ENCODE measurements at places on chromosomes 3 and 15. TPM values are rescaled to one million over a fixed set of nuclear protein-coding genes. Genes with fewer than 3 reads are reported as not detected.
A peak's percentile ranks its signal among the peaks of the same experiment; 100 is the strongest.

DNA sequence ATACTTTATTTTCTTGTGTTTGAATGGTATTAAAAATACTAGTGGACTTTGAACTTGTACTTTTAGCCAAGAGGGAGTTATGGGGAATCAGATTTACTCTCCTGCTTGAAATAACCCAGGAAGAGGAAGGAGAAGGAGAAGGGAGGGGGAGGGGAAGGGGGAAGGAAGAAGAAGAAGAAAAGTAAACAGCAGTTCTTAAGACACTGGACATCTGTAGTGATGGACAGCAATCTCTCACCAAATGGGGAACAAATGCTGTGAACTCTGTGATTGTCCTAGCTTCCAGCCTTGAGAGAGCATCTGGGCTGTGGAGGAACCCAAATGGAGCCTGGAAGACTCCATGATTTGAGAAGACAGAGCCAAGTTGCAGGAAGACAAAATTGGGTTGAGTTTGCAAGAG is 52.0 kb downstream of the VPS8 start:
- DNase-seq = no peak

- DNase-seq = no peak
These were observed 732.6 kb downstream of the ROBO2 start for GRCh38 chr3:77772459-77772858.

VEPH1 gene
- polyA plus RNA-seq = 58.9 TPM

GRCh38 chr15:36301947-36302346 is 277.5 kb upstream of the CDIN1 start:
- DNase-seq = no peak

OR5K2 gene
- not detected for polyA plus RNA-seq

AHSG gene
- polyA plus RNA-seq = 2.2 TPM

DNA sequence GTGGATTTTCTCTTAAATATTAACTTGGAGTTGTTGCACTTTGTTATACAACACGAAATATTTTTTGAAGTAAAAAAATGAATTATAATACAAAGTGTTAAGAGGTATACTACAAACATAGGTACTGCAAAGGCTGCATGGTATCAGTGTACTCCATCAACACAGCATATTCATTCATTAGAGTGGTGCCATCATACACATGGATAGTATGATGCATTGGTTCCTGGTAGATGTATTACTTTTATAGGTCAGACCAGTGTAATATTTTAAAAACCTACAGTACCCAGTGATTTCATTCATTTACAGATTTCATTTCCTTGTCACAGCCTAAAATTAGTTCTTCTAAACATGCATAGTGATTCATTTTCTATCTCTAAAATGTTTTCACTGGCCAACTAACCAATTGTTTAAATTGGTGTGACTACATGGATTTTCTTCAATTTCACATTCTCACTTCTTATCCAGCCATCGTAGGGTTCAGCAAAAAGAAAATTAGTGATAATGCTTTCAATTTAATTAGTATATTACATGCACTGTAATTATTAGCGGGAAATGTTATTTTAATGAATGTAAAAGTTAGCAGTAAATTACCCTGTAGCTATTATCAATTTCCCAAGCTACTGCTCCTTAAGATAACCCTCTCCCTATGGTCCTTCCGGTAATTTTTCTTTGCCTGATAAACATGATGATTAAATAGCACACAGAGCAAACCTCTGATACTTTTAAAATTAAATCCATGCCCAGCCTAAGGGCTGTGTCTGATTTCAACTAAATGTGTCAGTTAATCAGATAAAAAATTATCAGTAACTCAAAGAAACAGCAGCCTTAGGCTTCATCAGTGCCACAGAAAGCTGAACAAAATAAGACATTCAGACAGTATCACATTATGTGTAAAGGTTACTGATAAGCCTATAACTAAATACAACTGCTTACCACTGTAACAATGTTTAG is 68.4 kb downstream of the DPH6 start:
- no peak for DNase-seq

GRCh38 chr3:167913219-167913835 is 177.8 kb downstream of the SERPINI1 start:
- DNase-seq = no peak

- DNase-seq = no peak
These were observed 33.7 kb upstream of the ALCAM start for GRCh38 chr3:105332961-105333360.

DNA sequence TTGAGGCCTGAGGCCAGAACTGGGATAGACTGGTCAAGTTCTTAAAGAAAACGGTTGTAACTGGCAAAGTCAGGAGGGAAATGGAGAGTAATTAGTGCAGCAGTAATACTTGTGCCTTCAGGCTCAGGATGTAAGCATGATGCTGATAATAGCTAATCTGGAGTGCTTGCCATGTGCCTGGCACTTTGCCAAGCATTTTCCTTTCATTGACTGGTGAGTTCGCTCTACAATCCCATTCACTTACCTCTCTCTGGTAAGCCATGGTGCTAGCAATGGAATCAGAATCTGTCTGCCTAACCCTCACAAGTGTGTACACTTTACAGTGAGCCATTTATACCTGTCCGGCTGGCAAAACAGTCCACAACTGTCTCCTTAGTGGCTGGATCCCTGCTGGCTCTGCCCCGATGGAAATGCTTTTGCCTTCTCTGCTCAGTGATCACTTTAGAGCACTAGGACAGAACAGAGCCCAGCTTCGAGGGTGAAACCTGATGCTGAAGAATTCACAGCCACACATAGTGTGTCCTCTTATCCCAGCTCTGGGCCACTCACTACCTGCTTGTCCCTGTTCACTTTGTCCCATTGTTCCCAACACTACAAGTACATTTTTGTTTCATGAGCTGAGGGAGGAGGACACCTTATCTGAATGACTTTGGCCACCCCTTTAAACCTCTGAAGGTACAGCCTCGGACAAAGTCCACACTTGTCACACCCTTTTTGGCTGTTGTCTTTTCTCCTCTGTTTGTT is 10.3 kb downstream of the CHP1 start:
- peak; percentile 60 for DNase-seq

DNA sequence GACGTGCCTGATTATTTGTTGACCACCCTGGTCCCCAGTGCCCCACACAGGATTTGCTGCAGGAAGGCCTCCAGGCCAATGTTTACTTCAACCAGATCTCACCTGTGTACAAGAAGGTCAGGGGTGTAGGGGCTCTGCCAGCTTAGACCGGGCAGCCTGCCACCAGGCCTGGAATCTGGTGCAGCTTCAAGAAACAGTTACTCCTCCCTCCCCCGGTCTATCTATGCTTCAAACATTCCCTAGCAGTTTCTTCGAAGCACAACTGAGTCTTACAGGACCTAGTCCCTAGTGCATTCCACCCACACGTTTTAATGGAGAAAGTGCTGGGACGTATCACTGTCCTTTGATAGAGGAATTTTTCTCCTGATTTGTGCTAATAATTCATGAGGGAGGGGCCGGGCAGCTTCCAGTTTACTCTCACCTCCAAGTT is 8.0 kb downstream of the SH3BP5 start:
- no peak for DNase-seq

PPP1R2 gene
- polyA plus RNA-seq = 60.6 TPM

GRCh38 chr15:41853831-41854230 is 15.2 kb downstream of the PLA2G4B start:
- DNase-seq = no peak

GRCh38 chr3:134619884-134620445 is 30.9 kb downstream of the KY start:
- DNase-seq = no peak

DNA sequence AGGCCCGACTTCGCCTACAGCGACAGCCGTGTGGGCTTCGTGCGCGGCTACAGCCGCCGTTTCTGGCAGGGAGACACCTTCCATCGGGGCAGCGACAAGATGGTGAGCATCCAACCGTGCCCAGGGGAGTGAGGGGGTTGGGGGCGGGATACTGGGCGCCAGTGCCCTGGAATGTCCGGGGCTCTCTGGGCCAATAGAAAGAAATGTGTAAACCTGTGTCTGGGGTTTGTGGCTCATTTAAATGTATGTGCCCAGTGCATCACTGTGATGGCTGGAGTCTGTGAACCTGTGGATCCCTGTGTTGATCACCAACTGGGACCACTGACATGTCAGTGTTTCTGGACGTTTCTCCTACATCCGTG is 423 bp downstream of the CHAC1 start:
- no peak for DNase-seq

DNA sequence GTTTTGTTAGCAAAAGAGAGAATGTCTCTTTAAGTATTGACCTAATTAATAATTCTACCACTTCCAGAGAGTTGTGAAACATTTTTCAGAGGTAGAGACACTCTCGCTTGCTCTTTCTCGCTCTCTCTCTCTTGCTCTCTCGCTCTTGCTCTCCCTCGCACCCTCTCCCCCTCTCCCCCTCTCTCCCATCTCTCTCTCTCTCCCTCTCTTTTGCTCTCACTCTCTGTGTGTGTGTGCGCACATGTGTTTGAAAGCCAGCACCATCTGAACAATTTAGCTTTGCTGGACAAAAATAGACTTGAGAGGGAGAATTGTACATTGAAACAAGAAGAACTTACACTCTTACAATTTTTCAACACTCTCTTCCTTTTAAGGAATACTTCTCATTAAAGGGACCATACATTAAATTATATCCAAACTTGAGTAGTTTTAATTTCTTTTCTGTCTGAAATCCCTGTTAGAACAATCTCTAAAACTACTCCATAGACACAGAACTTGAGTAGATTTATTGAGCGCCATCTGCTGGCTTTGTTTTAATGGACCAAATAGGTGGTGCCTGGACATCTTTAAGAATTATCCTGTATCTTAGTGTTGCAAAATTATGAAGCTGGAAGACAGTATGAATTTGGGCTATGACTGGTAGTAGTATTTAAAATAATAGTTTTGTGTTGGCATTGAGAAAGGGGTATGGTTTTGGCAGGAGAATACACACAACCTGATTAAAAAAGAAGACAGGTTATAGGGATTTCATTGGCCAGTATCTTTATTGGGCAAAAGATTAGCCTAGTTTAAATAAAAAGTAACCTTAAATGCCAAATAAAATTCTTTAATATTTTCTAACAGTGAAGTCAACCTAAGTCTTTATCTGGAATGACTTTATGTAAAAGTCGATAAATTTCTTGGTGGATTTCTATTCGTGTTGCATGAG is 124.6 kb downstream of the AKAP13 start:
- DNase-seq = no peak

LRRC31 gene
- 0.33 TPM for polyA plus RNA-seq

- no peak for DNase-seq
These were observed 87.3 kb upstream of the IGSF10 start for GRCh38 chr3:151548195-151548594.

DNA sequence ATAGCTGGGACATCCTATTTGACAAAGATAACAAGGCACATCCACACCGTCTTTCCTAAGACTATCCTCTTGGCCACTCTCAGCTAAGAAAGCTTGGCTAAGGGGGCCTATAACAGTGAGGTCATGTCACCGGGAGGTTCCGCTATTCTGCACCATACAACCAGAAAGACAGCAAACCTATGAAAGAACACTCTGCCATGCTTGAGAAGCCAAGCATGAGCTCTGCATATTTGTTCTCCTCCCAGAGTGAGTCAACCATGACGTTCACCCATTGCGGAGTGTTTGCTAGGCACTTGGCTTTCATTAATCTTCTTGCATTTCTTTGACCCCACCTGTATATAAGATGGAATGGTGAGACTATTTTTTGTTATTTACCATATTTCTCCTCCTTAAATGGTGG is 141.2 kb downstream of the GMNC start:
- DNase-seq = no peak

DNA sequence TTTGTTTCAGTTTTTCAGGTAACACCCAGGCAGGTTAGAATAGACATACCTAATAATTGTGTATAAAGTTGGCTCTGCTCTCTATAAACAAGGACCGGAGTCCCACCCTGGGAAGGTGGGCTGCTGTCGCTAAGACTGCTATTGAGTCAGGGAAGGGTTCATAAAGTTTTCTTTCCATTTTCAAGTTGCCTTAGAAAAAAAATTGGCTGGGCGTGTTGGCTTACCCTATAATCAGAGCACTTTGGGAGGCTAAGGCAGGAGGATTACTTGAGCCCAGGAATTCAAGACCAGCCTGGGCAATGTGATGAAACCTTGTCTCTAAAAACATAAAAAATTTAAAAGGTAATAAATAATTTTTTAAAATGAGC is 11.3 kb upstream of the PIAS1 start:
- no peak for DNase-seq

DNA sequence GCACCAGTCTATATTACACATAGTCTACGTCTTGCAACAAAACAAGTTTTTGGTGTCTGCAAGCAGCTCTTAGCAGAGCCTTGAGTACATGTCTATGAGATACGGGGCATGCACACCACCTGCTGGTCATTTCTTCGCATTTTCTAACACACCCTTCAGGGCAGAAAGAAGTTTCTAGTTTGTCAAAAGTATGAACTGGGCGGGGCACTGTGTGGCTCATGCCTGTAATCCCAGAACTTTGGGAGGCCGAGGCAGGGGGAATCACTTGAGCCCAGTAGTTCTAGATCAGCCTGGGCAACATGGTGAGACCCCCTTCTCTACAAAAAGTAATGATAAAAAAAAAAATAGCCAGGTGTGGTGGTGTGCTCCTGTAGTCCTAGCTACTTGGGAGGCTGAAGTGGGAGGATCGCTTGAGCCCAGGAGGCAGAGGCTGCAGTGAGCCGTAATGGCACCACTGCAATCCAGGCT is 64.2 kb upstream of the ARL8B start:
- peak; percentile 59 for DNase-seq

Data from renal cortex interstitium (tissue), 15 donors.